ENCODE measurements at places on chromosomes 5 and 9.

DNA sequence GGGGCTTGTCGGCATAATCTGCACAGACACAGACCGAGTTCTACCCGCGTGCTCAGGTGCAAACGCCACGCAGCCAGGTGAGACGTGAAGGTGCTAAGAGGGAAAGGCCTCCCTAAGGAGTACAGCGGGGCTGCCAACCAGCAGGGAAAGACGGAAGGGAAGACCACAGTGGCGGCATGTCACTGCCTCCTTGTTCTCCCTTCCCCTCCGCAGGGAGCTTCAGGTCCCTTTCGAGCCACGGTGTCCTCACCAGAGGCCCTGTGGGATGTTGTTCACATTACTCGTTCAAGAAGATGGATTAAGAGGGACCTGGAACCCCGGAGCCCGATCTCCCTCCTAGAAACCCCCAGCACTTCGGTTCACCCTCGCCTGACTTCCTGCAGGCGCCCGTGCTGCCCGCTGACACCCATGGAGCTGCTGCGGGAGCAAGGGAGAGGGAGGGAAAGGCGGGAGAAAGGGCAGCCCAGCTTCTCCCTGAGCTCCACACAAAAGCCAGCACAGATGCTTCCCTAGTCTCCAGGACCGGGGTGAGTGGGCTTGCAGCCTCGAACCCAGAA lies 686 bp downstream of the BRD9 start:
- DNase-seq = peak; percentile 42

DNA sequence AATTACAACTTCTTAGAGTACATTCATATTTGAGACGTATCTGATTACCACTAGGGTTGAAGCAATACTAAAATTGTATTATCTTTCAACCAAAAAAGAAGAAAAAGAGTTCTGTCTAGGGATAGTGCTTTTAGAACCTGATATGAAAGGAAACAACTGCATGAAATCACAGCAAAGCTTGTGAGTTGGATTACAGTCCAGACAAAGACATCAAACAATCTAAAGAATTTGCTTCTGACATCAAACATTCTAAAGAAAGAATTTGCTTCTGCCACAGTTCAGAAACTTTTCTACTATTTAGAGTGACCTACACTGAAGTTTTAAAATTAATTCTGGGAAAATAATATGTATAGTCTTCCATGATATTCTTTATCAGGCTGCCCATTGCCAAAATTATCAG lies 1141.1 kb upstream of the ACO1 start:
- no peak for DNase-seq

DNA sequence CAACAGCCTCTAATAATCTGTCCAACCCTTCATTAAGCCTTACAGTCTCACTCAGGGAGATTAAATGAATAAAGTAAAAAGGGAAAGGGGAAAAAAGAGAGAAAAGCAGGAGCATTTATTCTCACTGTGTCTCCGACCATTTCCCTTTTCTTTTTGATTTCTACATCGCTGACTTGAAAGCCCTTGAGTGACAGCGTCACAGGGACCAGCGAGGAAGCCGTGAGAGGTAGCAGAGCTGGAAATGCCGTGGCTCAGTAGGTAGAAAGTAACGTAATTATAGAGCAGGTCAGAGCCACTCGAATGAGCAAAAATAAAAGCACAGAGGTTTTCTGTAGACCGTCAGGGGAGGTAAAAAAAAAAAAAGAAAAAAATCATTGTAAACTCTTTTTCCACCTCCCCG lies 52.4 kb downstream of the ASS1 start:
- no peak for DNase-seq

DNA sequence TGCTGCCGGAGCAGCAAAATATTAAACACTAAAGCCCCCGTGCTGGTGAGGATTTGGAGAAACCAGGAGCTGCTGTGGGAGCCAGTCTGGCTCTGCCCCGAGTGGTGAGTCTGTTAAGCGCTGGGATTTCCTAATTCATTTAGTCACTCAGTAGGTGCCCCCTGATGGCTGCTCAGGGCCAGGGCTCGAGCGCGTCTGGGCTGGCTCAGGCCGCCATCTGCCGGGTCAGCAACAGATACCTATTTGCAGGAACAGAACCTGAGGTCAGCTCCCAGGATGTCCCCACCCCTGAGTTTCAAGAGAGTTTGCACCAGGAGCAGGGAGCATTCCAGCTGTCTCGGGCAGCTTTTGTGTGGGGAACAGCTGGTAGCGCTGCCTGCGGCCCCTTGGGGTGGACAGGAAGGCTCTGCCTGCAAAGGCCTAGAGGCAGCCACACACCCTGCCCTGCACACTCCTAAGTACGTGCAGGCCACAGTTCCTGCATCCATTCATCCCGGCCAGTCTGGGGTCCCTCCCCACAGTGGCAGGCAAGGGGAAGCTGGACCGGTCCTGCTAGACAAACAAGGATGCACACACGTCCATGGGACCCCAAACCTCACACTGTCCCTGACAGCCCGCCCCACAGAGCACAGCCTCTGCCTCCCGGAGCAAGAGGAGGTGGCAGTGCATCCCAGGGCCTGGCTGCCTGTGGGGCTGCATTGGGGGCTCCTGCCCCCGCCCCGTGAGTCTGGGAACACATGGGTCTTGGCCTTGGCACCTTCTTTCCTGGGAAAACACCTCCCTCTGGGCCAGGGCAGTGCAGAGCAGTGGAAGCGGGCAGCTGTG lies 83.7 kb downstream of the ADAMTS2 start:
- DNase-seq = no peak

- no peak for DNase-seq
Observed at GRCh38 chr5:82109013-82109412, 137.2 kb downstream of the ATG10 start.

- peak; percentile 5 for DNase-seq
Observed at GRCh38 chr9:134605351-134605965, 36.1 kb upstream of the COL5A1 start.

DNA sequence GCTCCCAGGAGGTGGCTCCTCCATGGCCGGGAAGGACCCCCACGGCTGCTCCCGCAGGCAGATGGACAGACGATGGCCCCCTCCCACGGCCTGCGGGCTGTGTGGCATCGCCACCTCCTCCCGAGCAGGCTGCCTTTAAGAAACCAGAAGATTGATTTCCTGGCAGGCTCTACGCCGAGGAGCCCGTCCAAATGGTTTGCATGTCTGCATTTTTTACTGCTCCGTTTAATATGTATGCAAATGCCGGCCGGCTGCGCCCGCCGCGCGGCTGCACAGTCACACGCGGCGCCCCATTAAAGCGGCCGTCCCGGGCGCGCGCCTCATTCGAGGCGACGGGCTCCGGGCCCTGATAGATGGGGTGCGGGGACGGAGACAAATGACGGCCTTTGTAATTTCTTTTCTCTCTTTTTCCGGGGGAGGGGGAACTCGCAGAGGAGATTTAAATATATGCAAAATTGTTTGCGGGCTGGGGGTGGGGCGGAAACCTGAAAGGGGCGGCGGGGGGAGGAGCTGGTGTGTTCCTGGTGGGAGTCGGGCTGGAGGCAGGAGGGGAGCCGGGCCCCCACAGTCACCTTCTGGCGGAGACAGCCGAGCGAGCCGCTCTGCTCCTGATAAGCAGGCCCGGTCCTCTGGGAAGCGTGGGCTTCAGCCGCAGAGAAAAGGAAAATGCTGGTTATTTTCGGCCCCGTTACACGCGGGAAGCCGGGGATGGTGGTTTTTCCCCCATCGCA lies 158.7 kb upstream of the IER5L start:
- peak; percentile 55 for DNase-seq

GRCh38 chr9:125280945-125281344 lies 19.3 kb downstream of the GAPVD1 start:
- no peak for DNase-seq

DNA sequence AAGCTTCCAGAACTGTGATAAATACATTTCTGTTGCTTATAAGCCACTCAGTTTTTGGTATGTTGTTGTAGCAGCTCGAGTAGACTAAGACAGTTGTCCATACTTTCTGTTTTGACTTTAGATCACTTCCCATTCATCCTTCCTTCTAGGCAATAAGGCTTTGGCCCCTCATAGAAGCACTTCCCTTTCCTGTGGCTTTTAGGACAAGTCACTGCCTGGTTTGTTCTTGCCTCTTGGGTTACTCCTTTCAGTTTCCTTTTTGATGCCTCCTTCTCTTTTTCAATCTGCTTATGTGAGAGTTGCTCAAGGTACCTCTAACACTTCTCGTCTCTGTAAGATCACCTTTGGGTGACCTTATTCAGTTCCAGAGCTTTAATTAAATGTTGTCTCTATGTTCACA lies 72.4 kb upstream of the NTRK2 start:
- no peak for DNase-seq

DNA sequence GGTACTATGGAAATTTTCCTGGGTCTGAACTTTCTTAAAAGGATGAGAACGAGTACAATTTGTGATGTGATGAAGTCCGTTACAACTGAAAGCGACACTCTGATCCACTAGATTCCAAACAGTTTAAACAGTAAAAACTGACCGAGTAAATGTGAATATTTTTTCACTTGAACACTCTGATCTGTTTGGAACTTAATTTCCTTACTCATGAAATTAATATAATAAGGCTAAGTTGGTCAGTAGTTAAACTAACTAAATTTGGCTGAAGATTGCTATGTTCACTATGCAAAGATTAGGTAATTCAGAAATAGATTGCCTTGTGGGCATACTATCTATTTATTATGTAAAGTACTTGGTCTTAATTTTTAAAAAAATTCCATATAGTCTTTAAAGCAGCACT lies at the start of gene C9orf57:
C9orf57 (minus strand) TSS at position 101 of the 400 bp plus-strand sequence. CDS start 1,282 bp downstream, outside the sequence.
- no peak for DNase-seq

DNA sequence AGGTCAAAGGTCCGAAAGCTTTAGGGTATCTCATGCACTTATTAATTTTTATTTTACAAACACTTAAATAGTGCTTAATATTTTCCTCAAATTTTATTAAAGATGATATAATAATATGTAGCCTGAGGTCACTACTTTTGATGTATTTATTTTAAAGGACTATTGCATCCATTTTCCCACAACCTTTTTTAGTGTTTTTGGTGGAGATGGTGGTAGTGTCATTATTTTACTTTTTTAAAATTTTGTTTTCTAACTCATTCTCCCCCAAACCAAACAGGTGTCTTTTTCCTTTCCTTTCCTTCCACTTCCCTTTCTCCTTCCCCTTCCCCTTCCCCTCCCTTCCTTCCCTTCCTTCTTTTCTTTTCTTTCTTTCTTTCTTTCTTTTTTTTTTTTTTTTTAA lies 328.6 kb downstream of the CYLC2 start:
- DNase-seq = no peak

GRCh38 chr5:133359861-133360260 lies 252.5 kb downstream of the FSTL4 start:
- DNase-seq = no peak

DNA sequence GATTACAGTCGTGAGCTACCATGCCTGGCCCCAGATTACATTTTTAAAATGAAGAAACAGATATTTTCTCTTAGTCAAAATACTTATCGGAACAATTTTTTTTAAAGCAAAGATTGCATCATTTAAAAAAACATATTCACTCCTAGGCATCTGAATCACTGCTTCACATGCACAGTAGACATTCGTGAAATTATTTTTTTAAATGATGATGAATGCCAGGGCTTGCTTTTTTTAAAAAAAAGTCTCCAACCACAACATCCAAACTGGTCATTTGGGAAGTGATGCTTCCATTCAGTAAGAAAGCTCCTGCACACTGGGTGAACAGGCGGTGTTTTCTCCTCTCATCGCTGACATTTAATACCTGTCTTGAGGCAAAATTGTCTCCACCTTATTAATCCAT lies 223.0 kb upstream of the DMRT1 start:
- no peak for DNase-seq

GRCh38 chr9:270657-271237 lies 56.1 kb downstream of the DOCK8 start:
- DNase-seq = no peak

All from activated T-cell treated with anti-CD3 and anti-CD28 coated beads, Interleukin-2, amount 50 U/mL, for 48 hours (primary cell).